ENCODE measurements at places on chromosomes 12 and 14.
A peak's percentile ranks its signal among the peaks of the same experiment; 100 is the strongest.

DNA sequence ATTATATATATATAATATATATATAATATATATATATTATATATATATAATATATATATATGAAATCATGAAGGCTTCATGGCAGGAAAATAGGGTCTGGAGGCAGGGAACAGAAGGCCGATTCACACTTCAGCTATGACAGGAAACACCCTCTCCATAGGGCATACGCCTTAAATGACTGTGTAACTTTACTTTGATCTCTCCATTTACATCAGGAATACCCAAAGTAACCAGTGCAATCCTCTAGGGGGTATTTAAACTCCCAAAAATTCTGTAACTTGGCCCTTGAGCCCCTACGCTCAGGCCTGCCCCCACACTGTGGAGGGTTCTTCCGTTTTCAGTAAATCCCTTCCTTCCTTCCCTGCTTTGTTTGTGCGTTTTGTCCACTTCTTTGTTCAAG, 40.4 kb upstream of the PPP2R5C start:
- DNase-seq, result no peak

GRCh38 chr14:51988221-51988620, 1.1 kb upstream of the RTRAF start:
- DNase-seq, result no peak

GRCh38 chr14:73295198-73295796, 58.0 kb downstream of the PAPLN start:
- peak; percentile 31 for DNase-seq

- no peak for DNase-seq
Observed at GRCh38 chr14:103932791-103933490, 4.7 kb downstream of the TDRD9 start.

DNA sequence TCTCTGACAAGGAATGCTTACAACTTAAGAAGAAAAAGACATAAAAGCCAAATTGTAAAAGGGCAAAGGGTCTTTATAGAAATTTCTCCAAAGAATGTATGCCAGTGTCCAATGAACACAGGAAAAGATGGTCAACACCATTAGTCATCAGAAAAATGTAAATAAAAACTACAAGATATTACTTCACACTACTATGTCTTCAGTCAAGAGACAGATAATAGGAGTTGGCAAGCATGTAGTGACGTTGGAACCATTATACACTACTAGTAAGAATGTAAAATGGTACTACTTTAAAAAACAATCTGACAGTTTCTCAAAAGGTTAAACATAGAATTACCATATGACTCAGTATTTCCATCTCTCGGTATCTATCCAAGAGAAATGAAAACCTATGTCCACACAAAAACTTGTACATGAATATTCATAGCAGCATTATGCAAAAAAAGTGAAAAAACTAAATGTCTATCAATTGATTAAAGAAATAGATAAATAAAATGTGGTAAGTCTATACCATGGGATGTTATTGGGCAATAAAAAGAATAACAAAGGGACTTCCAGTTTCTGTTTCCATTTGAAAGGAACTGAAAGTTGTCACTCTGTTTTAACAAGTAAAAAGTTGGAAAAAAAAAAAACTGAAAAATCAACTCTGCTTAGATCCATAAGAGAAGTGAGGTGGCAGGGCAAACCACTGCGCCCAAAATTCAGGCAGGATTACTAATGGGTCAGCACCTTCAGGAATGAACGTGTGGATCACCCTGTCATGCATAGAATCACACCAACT, 69.8 kb downstream of the ALG10B start:
- no peak for DNase-seq

- no peak for DNase-seq
Observed at GRCh38 chr12:84594157-84594556, 318.4 kb downstream of the SLC6A15 start.

GRCh38 chr12:46369474-46370379, 2.8 kb downstream of the SLC38A2 start:
- DNase-seq, result no peak

- DNase-seq, result no peak
Observed at GRCh38 chr12:13198241-13198640, 1.7 kb downstream of the EMP1 start.

GRCh38 chr14:71403656-71404055, 496.4 kb downstream of the PCNX1 start:
- peak; percentile 66 for DNase-seq

DNA sequence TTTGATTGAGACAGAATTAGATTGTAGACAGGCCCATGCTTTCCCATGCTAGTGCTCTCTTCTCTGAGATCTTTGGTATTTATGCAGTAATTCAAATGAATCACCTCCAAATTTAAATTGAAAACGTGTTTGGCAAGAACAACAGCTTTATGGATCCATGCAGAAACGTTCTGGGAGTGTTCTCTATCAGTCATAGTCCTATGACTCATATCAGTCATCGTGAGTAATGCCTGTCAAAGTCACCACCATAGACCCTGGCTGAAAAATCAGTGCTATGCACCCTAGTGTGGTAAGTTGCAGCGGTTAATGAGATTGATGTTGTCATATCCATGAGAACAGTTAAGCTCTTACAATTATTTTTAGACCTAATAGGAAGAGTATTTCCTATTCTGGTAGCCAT, 90.1 kb upstream of the FOXG1 start:
- DNase-seq, result no peak

- no peak for DNase-seq
Observed at GRCh38 chr12:116320791-116321217, 43.3 kb upstream of the MED13L start.

GRCh38 chr12:93782853-93783252, 105.7 kb downstream of the CRADD start:
- no peak for DNase-seq

GRCh38 chr12:27498149-27498548, 25.9 kb upstream of the PPFIBP1 start:
- DNase-seq, result no peak

DNA sequence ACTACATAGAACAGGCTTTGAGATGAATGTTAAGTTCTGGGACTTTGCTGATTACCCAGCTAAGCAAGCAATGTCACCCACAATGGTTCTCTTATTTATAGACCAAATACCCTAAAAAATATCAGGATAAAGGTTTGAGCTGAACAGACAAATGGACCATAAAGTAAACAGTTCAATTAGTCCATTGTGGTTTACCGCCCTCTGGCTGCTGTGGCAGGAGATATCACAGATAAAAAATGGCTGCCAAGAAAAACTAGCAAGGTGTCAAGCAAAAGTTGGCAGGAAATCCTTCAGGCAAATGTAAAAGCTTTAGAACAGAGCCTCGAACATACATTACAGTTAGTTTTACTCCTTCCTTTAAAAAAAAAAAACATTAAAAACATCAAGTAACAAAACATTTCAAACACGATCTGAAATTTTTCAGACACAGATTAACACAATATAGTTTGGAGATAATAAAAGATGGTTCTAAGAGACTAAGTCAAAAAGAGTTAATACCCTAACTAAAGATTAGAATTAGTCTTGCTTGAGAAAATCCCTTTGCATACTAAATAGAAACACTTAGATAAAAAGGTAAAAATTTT, 41.3 kb downstream of the MED13L start:
- DNase-seq, result peak; percentile 22

DNA sequence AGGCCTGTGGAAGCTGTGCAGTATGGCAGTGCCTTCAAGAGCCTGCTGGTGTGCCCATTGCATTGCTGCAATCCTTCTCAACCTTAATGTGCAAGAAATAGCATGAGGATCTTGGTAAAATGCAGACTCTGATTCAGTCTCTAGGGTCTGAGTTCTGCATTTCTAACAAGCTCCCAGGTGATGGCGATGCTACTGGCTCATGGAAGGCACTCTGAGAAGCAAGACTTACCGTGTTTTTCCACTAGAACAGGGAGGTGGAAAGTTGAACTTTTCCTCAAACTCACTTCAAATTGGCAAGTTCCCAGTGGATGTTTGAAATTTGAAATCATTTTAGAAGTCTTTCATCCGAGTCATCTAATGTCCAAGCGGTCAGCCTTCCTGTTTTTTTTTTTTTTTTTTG, 55.5 kb downstream of the MYRFL start:
- DNase-seq, result no peak

GRCh38 chr12:40827683-40828592, 135.7 kb downstream of the CNTN1 start:
- DNase-seq, result no peak

GRCh38 chr12:48967991-48968390, 3.5 kb downstream of the WNT10B start:
- no peak for DNase-seq

- DNase-seq, result peak; percentile 1
Observed at GRCh38 chr12:20040831-20041230, 327.5 kb upstream of the PDE3A start.

DNA sequence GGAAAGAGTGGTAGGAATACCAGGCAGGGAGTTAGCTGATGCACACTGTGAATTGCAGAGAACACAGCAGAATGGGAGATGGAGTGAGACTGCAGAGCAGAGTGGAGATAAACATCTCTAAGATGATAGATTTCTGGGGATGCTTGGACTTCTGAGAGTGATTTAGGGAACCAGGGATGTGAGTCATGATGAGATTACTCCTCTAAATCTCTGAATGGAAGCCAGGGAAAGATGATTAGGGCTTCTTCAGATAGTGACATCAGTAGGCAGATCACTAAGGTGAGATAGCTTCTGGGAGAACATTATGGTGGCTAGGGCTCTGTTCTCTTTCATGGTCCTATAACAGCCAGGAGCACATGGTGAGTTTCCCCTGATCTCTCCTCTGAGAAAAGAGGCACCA, 501.5 kb upstream of the USP15 start:
- no peak for DNase-seq

- DNase-seq, result no peak
Observed at GRCh38 chr12:116142936-116143898, 134.3 kb downstream of the MED13L start.

DNA sequence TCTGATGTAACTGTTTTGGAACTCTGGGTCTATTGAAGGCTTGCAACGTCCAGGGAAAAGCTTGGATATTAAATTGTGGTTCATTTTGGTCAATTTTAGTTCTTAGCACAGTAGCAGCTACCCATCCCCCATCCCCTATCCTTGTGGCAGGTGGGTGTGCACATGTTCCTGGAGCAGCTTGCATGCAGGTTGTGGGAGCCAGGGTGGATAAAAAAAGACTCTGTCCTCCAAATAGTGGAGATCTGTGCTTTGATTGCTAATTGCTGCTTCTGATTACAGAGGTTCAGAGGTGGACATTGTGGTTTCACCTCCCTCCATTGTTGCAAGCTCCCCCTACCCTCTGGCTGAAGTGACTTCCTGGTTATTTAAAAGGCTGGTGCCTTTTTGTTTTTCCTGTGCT, 23.1 kb downstream of the ATP23 start:
- DNase-seq, result peak; percentile 2

DNA sequence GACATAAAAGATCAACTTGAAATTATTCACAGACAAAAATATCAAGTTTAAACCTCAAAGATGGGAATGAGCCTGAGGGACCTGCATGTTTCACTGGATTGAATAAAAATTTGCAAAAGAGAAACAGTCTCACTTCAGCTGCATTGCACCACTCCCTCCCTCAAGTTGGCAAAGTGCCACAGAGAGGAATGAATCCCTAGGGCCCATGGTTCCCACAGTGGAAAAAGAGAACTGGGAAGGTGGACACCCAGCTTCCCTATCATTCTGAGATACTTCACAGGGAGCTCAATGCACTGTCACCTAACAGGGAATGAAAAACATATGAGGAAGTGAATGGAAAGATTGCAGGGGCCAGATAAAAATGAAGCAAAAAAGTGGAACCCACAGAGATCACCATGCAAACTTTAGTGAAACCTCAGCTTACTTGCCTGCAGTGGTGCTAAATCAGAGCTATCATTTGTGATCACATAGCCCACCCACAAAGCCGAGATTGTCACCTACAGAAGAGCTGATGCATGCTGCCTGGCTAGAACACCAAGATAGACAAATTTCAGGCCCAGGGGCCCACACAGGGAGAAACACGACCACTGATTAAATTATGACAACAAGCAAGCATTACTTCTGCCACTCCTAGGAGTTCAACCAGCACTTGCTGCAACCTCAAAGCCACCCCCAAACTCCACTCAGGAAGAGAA, 911.3 kb downstream of the LRFN5 start:
- DNase-seq, result no peak

- DNase-seq, result no peak
Observed at GRCh38 chr12:1716215-1716862, 25.5 kb downstream of the ADIPOR2 start.

DNA sequence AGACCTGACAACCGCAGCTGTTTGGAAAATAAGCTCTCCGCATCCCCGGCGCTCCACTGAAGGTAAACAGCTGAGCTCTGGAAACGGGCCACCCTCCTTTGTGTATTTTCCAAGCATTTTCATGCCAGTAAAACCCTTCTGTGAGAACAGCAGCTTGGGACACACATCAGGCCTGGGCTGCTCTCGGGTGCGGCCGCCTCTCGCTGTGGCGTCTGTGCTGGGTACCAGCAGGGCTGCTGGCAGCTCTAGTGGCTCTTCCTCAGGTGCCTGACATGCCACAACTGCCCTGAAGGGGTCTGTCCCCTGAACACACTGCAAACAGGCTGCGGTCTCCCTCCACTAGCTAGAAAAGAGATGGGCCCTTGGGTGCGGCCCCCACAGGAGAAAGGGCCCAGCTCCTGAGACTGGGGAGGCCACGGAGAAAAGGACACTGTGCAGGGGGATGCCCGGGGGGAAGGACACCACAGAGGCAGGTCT, 96.3 kb downstream of the ITPK1 start:
- no peak for DNase-seq

DNA sequence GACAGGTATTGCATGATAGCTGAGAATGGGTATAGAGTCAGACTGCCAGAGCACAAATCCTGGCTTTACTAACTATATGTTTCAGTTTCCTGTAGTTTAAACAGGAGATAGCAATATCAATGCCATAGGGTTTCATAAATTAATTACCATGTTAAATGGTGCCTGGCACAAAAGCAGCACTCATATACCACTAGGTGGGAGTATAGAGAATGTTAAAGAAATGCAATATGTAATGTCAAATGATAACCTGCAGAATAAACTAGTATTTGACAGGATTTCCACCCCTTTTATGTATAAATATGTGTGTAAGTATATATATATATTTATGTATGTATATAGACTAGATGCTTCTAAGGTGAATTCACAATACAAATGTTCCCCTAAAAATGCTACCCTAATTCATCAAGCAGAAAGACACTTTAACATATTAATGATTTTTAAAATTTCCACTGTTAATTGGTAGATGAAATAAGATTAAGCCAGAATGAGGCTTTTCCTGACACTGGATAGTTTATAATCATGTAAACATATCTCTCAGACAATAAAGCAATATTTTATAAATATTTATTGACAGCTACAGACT, 8.6 kb downstream of the WDR89 start:
- DNase-seq, result no peak

- DNase-seq, result no peak
Observed at GRCh38 chr14:78950649-78951048, 780.5 kb downstream of the NRXN3 start.

DNA sequence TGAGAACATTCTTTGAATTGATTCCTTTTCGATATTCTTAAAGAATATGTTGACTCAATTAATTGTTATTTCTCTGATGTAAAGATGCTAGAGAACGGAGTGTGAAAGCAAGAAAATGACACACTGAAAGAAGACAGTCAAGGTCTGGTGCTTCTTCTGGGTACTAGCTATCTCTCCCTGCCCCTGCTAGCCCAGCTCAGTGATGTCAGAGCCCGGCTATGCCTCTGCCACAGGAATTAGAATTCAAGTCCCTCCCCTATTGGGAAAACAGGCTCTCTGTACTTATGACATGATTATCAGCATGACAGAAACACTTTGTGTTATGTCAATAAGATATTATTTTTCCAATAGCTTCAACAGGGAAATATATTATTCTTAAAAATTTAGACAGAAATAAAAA, 252.4 kb downstream of the KCNC2 start:
- no peak for DNase-seq

- no peak for DNase-seq
Observed at GRCh38 chr12:2356601-2357125, 303.9 kb downstream of the CACNA1C start.

Measured in NCI-H524 (cell line).